ENCODE measurements at places on chromosomes 1 and 21.

- no peak for DNase-seq
These were observed 103.6 kb downstream of the GALNT2 start for GRCh38 chr1:230170622-230171021.

DNA sequence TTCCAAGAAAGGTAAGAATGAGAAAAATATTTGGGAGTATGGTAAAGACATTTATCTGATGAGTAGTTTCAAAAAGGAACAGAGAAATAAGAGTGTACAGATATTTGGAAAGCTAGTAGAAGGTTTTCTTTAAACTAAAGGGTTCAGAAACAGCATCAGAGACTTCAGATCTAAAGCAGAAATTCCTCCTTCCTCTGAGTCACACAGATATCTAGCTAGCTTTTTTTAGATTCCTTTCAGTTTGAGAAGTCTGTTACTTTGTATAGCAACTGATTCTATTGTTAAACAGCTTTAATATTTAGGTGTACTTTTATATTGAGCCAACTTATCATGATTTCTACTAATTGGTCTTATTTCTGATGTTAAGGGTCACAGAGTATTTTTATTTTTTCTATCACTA, 4.7 kb downstream of the AMY2B start:
- no peak for DNase-seq

- DNase-seq, result no peak
These were observed 2.0 kb downstream of the S100A6 start for GRCh38 chr1:153533689-153534201.

GRCh38 chr1:71738256-71738655, 544.1 kb downstream of the NEGR1 start:
- DNase-seq, result no peak

DNA sequence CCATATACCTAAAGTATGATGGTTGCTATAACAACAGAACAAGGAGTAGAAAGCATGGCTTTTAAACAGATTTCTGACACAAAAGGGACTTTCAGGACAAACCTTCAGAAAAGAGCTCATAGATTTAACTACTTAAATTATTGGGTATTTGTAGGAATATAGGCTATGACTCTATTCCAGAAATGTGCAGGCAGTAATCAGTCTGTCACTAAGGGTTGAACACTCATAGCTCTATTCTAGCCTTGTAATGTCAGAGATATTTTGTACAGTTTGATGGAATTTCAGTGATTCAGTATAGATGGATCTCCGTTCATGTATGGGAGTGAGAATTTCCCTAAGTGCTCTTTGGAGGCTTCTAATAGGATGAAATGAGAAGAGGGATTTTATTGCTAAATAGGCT, 82.8 kb downstream of the EXTL2 start:
- DNase-seq, result no peak

- DNase-seq, result no peak
These were observed 1.3 kb upstream of the HMGN2 start for GRCh38 chr1:26470878-26471497.

GRCh38 chr1:109775398-109775797, 11.7 kb upstream of the EPS8L3 start:
- no peak for DNase-seq

- DNase-seq, result no peak
These were observed 54.4 kb upstream of the BCL10 start for GRCh38 chr1:85330711-85331290.

- no peak for DNase-seq
These were observed 55.3 kb upstream of the NBPF3 start for GRCh38 chr1:21384620-21385019.

DNA sequence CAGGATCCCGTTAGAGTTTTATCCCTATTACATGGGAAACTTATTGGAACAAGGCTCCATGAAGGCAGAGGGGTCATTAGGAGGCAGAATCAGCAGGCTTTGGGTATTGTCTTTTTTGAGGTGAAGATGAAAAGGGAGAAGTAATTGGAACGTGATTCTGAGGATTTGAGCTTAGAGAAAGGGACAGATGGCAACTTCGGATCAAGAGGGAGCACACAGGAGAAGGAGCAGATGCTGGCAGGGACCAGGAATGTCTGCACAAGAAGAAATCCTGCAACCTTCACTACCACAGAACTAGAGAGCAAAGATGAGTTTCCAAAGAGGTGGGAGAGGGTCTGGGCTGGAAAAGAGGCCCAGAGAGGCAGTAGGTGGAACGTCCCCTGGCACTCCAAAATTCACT, 202.8 kb downstream of the RRAGC start:
- DNase-seq, result no peak

DNA sequence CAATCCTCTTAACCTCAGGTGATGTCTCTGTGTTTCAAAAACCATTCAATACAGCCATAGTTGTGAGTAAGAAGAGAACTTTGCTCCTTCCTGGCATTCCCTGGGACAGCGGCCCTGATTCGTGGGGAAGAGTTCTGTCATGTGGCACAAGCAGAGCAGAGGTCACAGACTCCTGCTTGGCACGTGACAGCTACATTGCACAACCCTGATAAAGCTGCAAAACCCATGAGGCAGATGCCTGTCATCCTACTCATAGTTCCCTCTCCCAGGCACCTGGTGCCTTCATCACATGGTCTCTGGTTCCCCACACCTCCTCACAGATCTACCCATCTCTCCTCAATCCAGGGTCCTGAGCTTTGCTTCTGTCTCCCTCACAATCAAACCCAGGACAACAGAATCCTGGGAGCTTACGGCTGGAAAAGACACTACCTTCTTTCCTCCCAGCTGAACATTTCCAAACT, 70.8 kb downstream of the PLPP3 start:
- DNase-seq, result no peak

DNA sequence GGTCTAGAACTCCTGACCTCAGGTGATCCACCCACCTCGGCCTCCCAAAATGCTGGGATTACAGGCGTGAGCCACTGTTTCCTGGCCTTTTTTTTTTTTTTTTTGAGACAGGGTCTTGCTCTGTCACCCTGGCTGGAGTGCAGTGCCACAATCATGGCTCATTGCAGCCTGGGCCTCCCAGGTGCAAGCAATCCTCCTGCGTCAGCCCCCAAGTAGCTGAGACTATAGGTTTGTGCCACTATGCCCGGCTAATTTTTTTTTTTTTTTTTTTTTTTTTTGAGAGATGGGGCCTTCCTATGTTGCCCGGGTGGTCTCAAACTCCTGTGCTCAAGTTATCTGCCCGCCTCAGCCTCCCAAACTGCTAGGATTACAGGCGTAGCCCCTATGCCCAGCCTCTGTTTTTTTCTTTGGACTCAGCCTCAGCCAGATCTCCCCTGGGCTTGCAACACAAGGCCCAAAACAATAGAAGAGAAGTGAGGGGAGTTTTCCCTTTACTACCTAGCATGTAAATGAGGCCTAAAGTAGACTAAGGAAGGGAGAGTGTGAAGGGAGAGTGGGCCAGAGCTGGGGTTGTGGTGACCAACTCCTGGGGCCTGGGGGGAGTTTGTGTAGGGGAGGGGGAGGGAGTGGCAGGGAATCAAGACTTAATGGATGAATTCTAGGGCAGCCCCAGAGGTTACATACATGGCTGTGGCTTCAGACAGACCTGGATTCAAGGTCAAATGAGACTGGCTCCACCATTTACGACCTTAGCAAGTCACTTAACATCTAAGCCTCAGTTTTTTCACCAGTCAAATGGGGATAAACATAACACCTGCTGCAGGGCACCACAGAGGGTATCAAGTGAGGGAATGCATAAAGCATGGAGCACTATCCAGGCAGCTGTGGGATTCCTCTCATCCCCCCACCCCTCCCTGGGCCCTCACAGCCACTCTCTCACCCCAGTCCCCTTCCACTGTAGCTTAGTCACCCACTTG, 1.6 kb upstream of the CD52 start:
- DNase-seq, result no peak

GRCh38 chr1:229339520-229339919, 3.3 kb downstream of the CCSAP start:
- DNase-seq, result no peak

- no peak for DNase-seq
These were observed 75.0 kb upstream of the MACF1 start for GRCh38 chr1:39129514-39129913.

DNA sequence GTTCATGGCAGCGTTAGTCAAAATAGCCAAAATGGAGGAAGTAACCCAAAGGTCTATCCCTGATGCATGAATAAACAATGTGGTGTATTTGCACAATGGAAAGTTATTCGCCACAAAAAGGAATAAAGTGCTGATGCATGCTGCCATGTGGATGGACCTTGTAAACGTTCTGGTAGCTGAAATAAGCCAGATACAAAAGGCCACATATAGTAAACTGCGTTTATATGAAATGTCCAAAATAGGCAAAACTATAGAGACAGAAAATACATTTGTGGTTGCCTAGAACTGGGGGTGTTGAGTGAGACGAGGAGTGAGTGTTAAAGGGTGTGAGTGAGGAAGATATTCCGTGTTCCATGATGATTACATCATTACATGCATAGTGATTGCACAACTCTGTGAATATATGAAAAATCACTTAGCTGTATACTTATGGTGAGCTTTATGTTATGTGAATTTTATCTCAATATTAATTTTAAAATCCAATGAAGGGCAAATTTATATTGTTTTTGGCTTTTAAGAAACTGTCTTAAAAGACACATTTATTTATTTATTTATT, 321.3 kb downstream of the KIF26B start:
- DNase-seq, result no peak

DNA sequence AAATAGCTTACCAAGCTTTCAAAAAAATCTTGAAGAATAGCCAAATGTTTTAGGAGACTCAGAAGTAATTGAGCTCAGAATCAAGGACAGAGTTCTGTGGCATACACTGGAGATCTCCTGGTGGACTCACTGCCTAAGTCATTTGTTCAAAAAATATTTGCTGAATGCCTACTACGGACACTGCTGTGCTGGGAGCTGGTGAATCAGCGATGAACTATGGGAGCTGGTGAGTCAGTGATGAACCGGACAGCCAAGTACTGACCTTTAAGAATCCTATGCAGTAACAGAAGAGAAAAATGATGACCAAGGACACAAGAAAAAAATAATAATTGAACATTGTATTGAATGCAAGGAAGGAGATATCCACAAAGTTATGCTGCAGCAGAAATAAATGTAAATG, 717.9 kb upstream of the CXADR start:
- DNase-seq, result no peak

DNA sequence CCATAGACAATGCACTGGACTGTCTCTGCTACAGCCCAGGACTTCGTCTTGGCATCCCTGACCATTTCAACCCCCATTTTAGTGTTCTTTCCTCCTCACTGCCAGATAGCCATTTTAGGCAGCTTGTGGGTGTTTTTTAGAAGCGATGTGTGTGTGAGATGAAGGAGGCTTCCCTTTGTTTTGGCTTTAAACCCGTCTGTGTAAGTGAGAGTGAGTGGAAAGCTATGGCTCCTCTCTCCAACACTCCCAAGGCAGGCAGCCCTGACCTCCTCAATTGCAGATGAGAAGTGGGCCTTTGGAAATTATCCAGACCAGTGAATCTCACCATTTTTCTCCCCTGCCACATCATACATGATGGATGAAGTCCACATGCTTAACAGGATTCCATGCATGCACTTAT, 70.3 kb upstream of the PGBD5 start:
- no peak for DNase-seq

DNA sequence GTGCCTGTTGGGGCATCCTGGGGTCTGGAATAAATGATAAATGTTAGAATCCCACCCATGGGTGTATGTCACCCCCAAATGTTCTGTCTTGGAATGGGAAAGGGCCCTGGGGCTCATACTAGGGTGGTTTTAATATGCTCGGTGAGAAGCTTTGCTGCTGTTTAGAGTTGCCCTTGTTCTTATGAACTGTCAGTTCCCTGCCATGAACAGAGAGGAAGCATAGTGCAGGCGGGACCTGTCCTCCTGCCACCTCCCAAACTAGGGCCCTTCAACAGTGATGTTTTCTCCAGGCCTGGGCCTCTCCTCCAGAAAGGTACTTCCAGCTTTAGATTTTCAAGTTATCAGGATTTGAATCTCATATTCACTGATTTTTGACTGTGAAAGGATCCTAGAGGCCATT, 80.7 kb upstream of the COA6 start:
- DNase-seq, result no peak

- no peak for DNase-seq
These were observed 27.0 kb upstream of the SLC16A1 start for GRCh38 chr1:112982853-112983536.

DNA sequence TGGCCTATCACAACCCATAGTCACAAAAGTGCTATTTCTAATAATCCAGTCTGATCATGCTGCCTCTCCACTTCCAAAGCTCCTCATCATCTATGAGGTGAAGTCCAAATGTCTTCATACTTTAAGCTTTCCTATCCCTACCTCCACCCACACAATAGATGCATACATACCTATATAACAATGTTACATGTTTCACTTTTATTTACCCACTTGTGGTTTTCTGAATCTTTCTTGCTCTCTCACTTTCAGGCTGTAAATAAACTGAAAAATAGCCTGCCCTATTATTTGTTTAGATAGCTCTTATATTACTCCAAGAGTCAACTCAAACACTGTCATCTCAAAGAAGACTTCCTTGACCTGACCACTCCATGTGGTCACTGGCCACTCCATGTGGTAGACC, 406.8 kb upstream of the BEND5 start:
- no peak for DNase-seq

DNA sequence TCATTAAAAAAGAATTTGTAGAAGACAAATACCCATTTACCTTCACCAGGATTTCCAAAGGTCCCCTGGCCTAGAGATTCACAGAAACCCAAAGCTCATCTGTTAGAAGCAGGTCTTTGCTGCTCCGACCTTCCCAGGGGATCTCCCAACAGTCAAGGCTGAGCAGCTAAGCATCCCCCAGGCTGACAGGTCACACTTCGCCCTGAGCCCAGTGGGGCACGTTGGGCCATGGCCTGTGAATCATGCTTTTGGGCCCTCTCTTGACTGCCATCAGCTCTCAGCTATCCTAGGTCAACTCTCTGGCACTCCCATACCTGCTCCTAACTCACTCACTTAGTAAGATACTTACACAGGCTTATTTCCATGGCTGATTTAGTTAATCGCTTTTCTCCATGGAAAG, 157.7 kb downstream of the DSCAM start:
- DNase-seq, result no peak

- no peak for DNase-seq
These were observed 36.6 kb downstream of the RIMKLA start for GRCh38 chr1:42417166-42417565.

- DNase-seq, result no peak
These were observed 25.5 kb upstream of the TNFRSF1B start for GRCh38 chr1:12141163-12141850.

GRCh38 chr1:240284656-240285414, 193.2 kb downstream of the FMN2 start:
- no peak for DNase-seq

All from cortex of kidney (tissue), 1 donor.